ENCODE measurements at places on chromosomes 7 and 10.

DNA sequence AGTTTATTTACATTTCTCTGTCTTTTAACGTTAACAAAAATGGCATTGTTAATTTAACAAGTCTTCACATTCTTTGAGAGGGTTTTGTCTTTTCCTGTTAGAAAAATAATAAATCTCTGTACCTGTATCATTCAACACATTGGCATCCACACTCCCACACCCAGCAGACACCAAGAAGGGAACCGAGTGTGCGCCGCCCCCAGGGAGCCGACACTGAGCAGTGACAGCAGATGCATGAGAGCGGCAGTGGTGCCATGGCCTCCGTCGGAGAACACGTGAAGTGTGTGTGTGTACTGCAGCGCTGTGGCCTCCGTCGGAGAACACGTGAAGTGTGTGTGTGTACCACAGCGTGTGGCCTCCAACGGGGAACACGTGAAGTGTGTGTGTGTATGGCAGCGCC lies 63.3 kb downstream of the DYNC2I1 start:
- DNase-seq: no peak

GRCh38 chr10:87761892-87762291 lies 56.1 kb downstream of the ATAD1 start:
- DNase-seq: peak; percentile 39

DNA sequence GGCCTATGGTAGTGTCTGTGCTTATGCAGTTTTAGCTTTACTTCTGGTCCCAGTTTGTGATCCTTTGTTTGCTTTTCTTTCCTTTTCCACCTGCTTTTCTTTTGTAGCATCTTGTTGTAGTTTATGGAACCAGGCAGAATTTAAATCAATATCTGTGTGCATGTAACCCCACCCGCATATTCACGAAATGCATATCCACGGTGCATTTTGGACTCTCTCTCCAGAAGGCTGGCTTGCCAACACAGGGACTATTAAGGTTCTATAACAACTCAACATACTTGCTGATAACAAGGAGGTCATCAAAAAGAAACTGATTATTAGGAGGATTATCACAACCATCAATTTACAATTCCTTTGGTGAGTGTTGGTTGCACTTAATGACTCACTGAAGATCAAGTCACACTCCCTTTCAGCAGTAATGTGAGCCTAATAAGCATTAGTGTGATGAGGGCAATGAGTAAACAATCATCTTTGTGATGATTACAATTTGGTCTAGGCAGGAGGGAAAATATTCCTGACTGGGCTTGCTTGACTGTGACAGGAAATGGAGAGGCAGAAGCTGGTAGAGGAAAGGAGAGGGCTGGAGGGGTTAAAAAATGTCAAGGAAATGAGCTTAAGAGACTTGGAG lies 378.6 kb downstream of the REEP3 start:
- DNase-seq: no peak

GRCh38 chr10:128624656-128625530 lies 498.7 kb upstream of the MKI67 start:
- no peak for DNase-seq

DNA sequence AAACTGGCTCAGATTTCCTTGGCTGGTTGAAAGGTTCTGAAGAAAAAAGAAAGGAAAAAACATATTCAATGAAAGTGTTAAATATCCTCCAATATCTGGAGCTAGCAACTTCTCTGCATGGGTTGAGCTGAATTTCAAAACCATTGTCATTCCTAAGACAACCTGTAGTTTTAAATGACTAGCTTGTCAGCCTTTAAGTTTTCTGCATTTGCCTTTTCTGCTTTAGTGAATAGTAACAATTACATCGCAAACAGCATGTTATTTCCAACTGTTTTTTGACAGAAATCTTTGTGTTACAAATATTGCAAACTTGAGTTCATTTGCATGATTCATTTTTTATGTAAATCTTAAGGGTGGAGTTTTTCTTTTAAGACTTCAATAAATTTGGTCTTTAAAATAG lies 852.3 kb upstream of the CELF2 start:
- DNase-seq: no peak

DNA sequence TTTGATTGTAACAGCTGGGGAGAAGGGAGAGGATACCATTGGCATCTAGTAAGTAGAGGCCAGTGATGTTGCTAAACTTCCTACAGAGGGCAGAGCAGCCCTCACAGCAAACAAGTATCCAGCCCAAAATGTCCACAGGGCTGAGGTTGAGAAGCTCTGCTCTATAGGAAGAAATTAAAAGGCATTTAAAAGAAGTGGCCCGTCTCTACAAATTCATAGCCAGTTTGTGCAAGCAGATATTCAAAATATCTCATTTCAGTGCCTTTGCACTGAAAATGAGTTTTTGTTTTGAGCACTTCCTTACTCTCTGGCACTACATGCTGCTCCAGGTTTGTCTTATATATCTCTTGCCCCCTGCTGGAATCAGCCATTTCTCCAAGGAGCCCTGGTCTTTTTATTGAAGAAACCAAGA lies 330.0 kb downstream of the BBS9 start:
- DNase-seq: peak; percentile 65

- peak; percentile 73 for DNase-seq
These were observed 30.5 kb upstream of the ZRANB1 start for GRCh38 chr10:124911124-124912067.

DNA sequence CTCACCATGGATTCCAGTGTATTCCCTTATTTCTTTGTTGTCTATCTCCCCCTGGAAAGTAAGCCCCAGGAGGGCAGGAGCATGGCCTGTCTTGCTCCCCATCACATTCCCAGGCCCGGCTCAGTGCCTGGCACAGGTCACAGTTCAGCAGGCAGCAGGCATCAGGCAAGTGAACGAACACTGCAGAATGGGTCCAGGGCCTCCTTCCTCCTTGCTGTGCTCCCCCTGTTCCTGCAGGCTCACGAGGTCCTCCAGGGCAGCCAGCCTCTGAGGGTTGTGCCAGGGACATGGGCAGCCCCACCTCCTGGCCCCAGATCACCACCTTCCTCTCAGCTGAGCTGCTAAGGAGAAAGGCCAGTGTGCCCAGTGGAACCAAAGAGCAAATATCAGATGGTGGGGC lies 41.8 kb downstream of the PDLIM1 start:
- no peak for DNase-seq

DNA sequence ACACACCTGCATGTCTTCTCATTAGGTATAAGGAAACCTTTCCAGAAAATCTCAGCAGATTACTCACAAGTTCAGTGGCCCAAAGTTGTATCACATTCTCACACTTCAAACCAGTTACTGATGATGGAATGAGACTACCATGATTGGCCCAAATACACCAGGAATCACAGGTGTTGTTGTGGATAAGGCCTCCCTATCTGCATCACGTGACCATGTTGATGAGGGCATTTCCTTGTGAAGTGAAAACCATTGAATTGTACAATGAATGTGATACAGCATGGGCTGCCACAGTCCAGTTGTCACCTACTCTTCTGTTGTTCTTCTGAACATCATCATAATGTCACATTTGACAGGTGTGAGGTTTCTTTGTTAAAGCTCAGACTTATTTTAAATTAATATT lies 431.7 kb downstream of the AUTS2 start:
- DNase-seq: no peak

GRCh38 chr10:18786478-18786877 lies 127.2 kb downstream of the ARL5B start:
- DNase-seq: no peak

- DNase-seq: no peak
These were observed 565.8 kb downstream of the NRG3 start for GRCh38 chr10:82440775-82441174.

DNA sequence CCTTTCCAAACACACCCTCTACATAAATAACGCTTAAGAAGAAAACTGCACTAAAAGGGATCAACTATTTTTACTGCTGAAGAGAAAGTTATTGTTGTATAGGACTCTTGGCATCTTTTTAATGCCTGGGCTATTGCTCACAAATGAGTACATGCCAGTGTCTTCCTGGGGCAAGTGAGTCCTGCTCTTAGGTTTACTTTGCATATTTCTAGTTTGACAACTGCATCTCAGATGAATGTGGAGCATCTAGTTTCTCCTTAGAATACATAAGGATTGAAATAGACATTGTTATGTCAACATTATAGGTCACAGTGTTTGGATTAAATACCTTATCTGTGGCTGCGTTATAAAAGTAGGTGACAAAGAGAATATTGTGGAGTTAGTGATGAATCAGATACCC lies 44.5 kb downstream of the PSMC2 start:
- DNase-seq: peak; percentile 7

DNA sequence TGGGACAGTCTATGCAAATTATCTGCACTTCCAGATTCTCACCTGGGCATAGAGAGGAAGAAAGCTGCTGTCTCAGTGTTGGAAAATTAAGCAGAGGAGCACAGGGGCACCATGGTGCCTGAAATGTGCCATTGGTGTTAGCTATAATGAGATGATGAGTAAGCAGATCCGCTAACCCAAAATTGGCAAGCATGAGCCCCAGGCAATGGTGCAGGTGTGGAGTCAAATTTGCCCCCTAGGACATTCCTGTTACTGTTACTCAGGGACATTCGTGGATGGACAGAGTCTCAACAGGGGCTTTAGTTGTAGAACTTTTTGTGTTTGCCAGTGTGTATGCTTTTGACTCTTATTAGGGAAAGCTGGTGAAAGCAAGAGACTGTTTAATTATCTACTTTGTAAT lies 385.2 kb upstream of the KLF6 start:
- no peak for DNase-seq

GRCh38 chr7:26429168-26429567 lies 137.5 kb downstream of the SNX10 start:
- no peak for DNase-seq

- no peak for DNase-seq
These were observed 23.5 kb upstream of the PTN start for GRCh38 chr7:137366995-137367394.

- no peak for DNase-seq
These were observed 302.2 kb upstream of the PODXL start for GRCh38 chr7:131858611-131859010.

DNA sequence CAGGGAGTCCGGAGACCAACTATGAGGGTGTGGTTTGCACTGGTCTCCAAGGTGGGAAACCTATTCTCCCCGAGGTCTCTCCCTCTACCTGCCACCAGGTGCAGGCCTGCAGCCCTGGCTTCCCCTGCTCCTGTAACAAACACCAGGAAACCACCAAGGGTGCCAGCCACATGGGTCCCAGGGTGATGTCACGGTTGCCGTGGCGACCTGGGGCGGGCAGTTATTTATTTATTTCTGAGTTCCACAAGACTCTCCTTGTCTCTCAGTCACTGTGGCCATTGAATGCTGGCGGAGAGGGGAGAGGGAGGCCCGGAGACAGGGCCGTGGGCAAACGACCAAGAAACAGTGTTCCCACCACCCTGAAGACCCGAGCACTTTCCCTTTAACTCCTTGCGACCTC lies 27.0 kb downstream of the MMD2 start:
- DNase-seq: peak; percentile 58

DNA sequence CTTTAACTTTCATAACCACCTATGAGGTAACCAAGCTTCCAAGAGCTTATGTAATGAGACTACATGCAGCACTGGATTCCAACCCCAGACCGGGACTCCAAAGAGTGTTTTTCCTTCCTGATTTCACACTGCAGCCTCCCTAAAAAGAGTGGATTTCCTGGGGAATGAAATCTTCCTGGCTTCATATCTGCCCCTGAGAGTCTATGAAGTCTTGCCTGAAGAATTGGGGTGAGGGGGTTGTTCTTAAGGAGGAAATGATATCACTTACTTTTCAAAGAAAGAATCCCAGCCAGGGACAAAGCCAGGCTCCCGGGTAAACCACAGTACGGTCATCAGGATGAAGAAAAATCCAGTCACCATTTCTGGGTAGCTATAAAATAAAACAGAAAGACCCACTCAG lies 29.7 kb downstream of the STMP1 start:
- DNase-seq: peak; percentile 52

GRCh38 chr7:107103369-107103768 lies 58.9 kb downstream of the PRKAR2B start:
- no peak for DNase-seq

GRCh38 chr7:43537765-43538403 lies 45.0 kb upstream of the STK17A start:
- peak; percentile 65 for DNase-seq

- no peak for DNase-seq
These were observed 13.6 kb upstream of the COL17A1 start for GRCh38 chr10:104099269-104099668.

- no peak for DNase-seq
These were observed 254.8 kb upstream of the CTBP2 start for GRCh38 chr10:125415006-125415633.

DNA sequence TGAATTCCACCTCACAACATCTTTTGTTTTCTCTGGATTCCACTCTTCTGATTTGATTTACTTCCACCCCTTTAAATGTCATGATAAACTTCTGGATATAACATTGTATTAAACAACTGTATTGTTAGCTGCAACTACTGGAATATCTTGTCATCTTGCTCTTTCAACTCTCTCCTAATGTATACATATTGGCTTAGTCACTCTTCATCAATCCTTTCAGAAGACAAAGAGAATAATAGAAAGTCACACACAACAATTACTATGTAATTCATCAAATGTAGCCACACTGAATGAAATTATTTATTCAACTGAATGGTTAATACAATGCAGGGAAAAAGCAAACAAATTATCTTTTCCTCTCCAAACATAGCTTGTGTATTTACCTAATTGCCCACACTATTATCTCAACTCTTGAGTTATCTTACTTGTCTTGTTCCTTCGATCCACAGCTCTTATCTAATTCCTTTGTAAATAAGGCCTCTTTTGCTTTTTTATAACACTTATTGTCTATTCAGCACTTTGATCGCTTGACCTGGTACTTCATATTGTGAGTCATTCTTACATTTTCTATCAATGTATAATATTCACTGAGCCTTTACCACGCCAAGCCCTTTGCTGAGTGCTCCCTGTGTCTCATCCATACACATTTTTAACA lies 16.7 kb downstream of the SEMA3A start:
- DNase-seq: no peak

DNA sequence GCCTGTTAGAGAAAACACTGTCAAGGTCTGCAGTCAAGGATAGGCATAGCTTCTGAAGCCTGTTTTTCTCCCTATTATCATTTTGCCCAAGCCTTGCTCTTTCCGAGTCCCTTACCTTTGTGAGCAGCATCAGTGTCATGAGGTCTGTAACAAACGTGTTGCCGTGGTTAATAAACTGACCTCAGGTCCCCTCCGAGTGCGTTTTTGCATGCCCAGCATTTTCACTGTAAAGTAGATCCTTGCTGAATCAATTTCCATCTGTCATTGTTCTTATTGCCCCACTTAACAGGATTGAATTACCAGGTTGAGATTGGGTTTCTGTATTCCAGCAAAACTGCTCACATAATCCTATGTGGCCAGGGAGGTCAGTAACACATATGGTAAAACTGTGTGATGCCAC lies 110.3 kb downstream of the ZNF248 start:
- DNase-seq: no peak

DNA sequence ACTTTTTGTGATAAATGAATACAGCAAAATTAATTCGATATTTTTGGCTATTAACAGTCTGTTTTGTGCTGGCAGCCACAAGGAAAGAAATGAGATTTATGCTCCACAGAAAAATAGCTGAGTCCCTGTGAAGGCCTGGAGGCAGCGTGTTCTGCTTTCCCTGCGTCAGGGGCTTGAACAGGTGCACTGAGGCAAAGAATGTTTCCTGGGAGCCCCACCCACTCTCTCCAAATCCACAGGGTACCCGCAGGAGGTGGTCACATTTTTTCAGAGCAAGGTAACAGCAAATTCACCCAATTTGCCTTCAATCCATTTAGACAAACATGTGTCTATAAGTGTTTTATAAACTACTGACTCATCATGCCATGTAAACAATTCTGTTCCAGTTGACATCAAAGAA lies 308.1 kb downstream of the TCERG1L start:
- DNase-seq: no peak
